Testis (tissue), 5 donors: ENCODE measurements at places on chromosomes 13 and 19. TPM values are rescaled to one million over a fixed set of nuclear protein-coding genes. Genes with fewer than 3 reads are reported as not detected.

GRCh38 chr19:38700350-38700901 is 43.8 kb downstream of the CAPN12 start:
- DNase-seq = no peak

- no peak for DNase-seq
These were observed 656.6 kb downstream of the TBC1D4 start for GRCh38 chr13:74825152-74825937.

DNA sequence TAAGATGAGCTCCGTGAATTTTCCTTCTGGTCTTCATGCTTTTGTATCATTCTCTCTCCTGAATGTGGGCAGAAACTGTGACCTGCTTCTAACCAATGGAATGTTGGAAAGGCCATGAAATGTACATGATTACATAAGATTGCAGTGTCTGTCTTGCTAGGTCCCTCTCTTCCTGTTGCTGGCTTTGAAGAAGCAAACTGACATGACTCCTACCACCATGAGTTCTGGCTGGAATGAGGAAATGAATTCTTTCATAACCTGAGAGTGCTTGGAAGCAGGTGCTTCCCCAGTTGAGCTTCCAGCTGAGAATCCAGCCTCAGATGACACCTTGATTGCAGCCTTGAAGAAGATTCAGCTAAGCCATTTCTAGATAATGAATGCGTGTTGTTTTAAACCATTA is 275.0 kb upstream of the MIR17HG start:
- no peak for DNase-seq

- no peak for DNase-seq
These were observed 3.4 kb downstream of the EIF3G start for GRCh38 chr19:10116085-10116865.

Gene CFAP97D2
- polyA plus RNA-seq = 2.7 TPM

DNA sequence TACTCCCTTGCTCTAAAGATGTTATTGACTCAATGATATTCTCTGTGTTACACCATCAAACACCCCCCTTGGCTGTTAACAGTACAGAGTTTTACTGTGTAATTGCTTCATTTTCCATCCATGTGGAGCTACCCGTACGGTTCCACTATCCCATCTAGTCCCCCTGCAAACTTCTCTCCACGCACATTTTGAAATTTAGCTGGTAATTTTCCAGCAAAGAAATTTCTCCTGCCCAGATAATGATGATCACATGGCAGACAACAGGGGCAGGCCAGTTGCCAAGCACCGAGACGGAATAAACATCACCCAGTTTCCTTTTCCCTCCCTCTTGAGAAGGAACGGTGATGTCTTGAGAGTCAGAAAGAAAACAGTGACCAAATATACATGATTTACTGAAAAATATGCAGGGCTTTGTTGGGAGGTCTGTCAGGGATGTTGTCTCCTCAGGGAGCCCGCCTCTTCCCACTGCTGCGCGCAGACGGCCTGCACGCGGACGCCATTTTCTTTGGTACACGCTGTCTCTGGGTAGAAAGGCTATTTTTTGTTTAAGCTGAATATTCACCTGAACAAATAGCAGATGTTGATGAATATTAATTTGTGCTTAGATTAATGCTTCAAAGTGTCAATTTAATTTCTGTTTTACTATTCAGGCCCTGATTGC is 109.9 kb downstream of the OLFM4 start:
- DNase-seq = peak; percentile 38

DNA sequence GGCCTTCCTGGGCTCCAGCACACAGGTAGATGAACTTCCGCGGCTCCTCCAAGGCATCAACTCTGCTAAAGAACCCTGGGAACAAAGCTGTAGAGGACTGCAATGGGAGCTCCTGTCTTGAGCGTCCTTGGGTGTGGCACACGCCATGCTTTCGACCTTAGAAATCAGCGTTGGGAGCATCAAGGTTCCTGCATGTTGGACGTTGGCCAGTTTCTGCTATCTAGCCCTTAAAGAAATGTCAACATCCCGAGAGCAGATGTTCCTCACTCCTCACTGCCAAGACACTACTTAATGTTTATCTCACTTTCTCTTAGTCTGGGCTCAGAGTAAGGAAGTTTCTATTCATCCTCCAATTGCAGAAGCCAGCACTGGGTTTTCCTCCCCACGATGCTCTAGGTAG is 70.6 kb upstream of the MEDAG start:
- peak; percentile 50 for DNase-seq

- DNase-seq = peak; percentile 68
These were observed 348.1 kb downstream of the FOXO1 start for GRCh38 chr13:40318366-40318765.

DNA sequence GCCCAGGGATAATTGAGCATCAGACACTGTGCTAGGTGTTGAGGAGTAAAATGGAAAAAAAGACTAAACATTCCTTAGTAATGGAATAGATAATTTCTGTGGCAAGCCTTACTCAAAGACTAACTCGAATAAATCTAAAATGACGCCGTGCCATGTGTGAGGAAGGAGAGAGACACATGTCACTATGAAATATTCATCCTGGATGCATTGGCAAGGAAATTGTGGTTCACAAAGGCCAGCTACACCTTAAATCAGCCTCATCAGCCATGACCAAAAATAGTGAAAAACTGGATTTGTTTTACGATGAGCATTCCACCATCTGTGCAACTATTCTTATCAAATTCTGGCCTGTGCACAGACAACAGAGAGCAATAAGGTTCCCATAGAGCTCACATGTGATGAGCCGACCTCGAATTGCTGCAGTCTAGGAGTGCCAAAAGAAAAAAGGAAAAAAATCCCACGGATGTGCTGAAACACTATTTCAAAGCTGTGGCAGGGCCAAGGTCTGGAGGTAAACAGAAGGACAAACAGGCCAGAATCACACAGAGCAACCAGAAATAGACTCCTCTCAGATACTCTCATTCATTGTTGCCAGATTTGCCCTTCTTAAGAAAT is 505.7 kb downstream of the EFNB2 start:
- DNase-seq = no peak

GRCh38 chr13:91397595-91397994 is 826 bp upstream of the GPC5 start:
- no peak for DNase-seq

GRCh38 chr13:45907503-45907902 is 56.0 kb upstream of the SIAH3 start:
- DNase-seq = no peak

Gene ATP4A
- 1.1 TPM for polyA plus RNA-seq

Gene LAMP1
- polyA plus RNA-seq = 254 TPM
